Neuronal stem cell (in vitro differentiated cells): ENCODE measurements at places on chromosomes 2 and 18.

- no peak for DNase-seq
These were observed 2.9 kb upstream of the CASP8 start for GRCh38 chr2:201257381-201257955.

DNA sequence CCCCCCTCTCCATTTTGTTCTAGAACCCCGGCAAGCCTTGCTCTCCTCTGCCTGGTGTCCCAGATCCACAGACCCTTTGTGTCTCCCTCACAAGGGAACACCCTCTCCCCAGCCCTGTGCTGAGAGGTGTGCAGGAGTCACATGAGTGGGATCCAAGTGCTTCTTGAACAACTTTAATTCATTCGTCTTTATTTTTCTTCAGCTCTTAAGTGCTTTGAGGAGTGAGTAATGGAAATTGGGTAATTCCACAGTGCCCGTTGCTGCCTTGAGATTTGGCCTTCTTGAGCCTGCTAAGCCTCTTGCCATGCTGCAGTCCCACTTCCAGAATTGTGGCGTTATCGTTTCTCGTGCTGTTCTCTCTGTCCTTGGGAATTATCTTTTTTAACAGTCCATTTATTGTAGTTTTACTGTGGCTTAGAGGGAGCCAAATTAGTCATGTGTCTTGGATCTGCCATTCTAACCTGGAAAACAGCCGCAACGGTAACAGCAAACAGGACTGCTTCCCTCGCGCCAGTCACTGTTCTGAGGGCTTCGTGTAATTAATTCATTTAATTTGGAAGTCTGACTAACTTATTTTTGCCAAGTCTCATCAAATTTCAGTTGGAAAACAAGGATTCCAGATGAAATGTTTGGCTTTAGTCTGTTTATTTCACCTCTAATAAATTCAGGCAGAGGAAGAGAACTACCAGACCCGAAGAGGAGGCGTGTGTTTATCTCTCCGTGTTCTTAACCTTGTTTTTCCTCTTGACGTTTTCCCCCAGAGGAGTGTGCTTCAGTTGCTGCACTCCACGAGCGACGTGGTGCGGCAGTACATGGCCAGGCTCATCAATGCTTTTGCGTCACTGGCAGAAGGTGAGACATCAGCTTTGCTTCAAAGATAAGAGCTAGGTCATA, 72.0 kb downstream of the ARMC9 start:
- DNase-seq: no peak

- DNase-seq: no peak
These were observed 21.8 kb upstream of the NOSTRIN start for GRCh38 chr2:168780669-168781071.

GRCh38 chr2:160322320-160322719, 122.2 kb upstream of the ITGB6 start:
- no peak for DNase-seq

GRCh38 chr2:29848566-29849310, 72.6 kb downstream of the ALK start:
- DNase-seq: no peak

- DNase-seq: no peak
These were observed 87.3 kb downstream of the PDK1 start for GRCh38 chr2:172643142-172643541.
